ENCODE measurements at places on chromosomes 12 and 14. TPM values are rescaled to one million over a fixed set of nuclear protein-coding genes. Genes with fewer than 3 reads are reported as not detected.

GRCh38 chr12:4975574-4975973 lies 65.9 kb downstream of the KCNA1 start:
- H3K27ac ChIP-seq = no peak overlapping the region
- no peak for DNase-seq
- no peaks in the 10 kb centered on the region for H3K27me3 ChIP-seq
- no peak overlapping the region for H3K4me3 ChIP-seq
- no peaks in the 10 kb centered on the region for H3K36me3 ChIP-seq
- peaks cover 6% of the 10 kb centered on the region for H3K4me1 ChIP-seq

GRCh38 chr12:77932216-77932615 lies 101.5 kb downstream of the NAV3 start:
- H3K36me3 ChIP-seq = no peaks in the 10 kb centered on the region
- no peak overlapping the region for H3K4me3 ChIP-seq
- H3K4me1 ChIP-seq = no peaks in the 10 kb centered on the region
- H3K27me3 ChIP-seq = no peaks in the 10 kb centered on the region
- no peak overlapping the region for H3K27ac ChIP-seq

DNA sequence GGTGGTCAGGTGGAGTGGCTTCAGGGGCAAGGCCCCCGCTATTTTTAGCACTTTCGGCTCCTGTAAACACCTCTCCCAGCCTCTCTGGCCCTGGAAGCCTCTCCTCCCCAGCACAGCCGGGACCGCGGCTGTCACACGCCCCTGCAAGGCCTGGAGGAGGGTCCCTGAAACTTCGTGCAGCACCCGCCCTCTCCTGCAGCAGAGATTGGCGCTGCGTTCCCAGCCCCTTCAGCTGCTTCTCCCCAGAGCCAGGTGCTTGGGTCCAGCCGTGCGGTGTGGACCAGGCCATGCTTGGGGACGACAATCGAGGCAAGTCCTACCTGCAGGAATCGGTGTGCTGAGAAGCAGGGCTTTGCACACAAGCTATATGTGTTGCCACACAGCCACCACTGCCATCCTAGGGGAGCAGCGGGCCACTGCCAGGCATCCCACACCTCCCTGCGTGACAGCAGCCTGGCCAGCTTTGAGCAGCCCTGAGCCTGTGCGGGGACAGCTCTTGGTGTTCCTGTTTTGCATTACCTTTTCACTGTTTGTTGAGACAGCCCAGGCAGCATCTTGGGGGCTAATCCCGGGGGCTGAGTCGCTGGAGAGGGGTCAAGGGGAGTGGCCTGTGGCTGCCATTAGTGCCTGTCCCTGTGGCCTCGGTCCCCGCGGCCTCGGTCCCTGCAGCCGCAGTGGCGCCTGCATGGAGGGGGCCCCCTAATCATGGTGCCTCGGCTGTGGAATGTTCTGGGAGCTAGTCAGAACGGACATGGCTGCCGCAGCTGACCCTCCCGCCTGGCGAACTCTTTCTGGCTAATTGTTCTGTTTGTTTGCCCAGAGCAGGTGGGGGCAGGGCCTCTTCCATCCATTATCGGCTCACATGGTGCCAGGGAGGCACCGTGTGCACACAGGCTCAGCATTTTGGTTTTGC lies 27.6 kb upstream of the TRAF3 start:
- no peak overlapping the region for H3K27ac ChIP-seq
- H3K4me3 ChIP-seq = no peak overlapping the region
- no peaks in the 10 kb centered on the region for H3K27me3 ChIP-seq
- peaks cover 17% of the 10 kb centered on the region for H3K4me1 ChIP-seq
- DNase-seq = no peak

Gene KCNC2
- 3.2 TPM for total RNA-seq

DNA sequence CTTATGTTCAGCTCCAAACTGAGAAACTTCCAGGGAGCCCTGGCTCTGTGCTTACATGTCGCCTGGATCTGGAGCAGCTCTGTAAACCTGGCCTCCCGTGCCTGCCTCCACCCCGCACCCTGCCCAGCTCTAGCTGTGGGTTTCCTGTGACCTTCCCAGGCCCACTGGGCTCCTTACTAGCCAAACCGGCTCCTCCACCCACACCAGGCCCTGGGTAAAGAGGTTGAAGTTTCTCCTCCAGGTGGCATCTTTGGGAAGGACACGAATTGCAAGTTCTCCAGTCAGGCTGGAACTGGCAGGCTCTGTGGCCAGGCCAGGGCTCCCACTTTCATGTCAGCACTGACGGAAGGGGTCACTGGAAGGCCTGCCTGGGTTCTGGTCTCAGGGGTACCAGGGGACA lies 60.9 kb upstream of the ZFP36L1 start:
- H3K27me3 ChIP-seq = no peaks in the 10 kb centered on the region
- no peak overlapping the region for H3K4me3 ChIP-seq
- H3K4me1 ChIP-seq = no peaks in the 10 kb centered on the region
- H3K36me3 ChIP-seq = no peaks in the 10 kb centered on the region
- DNase-seq = no peak

DNA sequence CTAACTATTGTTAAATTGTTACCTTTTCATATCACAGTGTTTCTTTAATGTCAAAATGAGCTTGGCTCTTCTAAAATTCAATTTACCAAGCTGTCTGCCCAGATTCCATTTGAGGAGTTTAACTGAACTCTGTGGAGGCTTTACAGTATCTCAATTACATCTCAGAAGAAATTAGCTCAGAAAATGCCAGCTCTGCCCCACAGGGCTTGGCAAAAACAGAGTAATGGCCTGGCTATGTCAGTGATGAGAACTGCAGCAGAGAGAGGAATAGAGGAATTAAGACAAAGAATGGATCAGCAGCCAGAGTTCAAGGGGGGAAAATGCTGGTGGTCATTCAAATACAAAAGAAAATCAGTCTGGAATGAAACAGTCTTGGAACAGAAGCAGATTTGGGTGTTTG lies 15.8 kb upstream of the TMTC1 start:
- no peaks in the 10 kb centered on the region for H3K36me3 ChIP-seq
- peaks cover 3% of the 10 kb centered on the region for H3K4me1 ChIP-seq
- no peak overlapping the region for H3K27ac ChIP-seq

Gene CCDC38
- total RNA-seq = not detected

All from spinal cord (tissue), 10 donors.